ENCODE measurements at places on chromosomes 13 and 19.

DNA sequence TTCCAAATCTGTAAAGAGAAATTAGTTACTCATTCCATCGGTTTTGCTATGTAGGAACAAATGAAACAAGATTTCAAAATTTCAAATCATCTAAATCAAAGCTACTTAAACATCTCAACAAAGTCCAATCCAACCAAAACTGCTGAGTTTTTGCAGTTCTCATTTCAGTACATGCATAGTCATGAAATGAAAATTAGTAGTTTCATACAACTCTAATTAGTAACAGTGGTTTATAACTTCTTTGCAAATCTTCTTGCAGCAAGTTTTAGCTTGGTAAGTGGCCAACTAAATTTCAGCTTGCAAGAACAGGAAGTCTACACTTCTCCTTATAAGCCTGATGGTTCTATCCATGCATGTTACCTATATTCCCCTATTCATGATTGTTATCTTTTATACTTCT, 75.6 kb downstream of the SPRY2 start:
- no peak for DNase-seq

GRCh38 chr13:26961890-26962615, 201.5 kb upstream of the GPR12 start:
- DNase-seq = no peak

GRCh38 chr19:47475465-47475864, 3.8 kb upstream of the SLC8A2 start:
- DNase-seq = no peak

DNA sequence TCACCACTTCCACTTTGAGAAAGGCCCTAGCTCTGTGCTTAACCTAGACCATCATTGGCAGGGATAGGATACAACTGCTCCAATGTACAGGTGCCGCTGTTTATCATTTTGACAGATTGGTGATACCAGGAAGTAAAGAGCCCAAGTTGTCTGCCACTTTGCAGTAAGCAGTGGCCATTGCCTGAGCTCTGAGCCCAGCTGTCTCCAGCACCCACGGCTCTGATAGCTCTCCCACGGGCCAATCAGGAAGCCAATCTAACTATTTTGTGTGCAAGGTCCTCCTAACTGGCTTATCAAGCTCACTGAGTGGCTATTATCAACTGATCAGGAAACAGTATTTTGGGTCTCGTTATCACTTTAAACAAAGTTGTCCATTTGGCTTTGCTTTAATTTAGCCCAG, 181.1 kb downstream of the DCT start:
- no peak for DNase-seq

DNA sequence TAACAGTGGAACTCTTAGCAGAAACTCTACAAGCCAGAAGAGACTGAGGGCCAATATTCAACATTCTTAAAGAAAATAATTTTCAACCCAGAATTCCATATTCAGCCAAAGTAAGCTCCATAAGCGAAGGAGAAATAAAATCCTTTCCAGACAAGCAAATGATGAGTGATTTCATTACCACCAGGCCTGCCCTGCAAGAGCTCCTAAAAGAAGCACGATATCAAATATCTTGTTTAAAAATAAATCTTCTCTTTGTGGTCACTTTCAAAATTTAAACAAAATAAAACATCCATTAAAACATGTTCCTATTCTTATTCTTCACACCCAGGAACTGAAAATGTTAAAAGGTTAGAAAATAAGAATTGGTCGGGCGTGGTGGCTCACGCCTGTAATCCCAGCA, 13.7 kb downstream of the MICU2 start:
- DNase-seq = no peak

DNA sequence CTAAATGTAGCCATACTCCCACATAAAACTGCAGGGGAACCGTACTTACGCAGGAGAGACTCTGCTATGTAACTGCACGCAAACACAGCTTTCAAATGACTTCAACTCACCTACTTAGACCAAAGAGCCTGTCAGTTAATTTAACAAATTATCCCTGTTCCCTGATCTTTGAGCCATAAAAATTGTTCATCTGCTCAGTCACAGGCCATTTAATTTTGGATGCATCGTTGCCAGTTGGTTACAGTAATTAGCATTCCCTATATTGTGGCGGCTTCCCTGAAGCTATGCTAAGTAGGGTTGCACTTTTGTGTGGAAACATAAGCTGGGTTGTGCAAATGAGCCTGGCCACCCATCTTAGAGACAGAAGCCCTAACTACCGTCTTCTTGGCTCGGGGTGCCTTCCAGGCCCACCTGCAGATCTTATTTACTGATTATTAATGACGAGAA, 21.2 kb upstream of the OBI1 start:
- no peak for DNase-seq

- DNase-seq = no peak
Observed at GRCh38 chr13:52786766-52787165, 47.1 kb upstream of the CNMD start.

DNA sequence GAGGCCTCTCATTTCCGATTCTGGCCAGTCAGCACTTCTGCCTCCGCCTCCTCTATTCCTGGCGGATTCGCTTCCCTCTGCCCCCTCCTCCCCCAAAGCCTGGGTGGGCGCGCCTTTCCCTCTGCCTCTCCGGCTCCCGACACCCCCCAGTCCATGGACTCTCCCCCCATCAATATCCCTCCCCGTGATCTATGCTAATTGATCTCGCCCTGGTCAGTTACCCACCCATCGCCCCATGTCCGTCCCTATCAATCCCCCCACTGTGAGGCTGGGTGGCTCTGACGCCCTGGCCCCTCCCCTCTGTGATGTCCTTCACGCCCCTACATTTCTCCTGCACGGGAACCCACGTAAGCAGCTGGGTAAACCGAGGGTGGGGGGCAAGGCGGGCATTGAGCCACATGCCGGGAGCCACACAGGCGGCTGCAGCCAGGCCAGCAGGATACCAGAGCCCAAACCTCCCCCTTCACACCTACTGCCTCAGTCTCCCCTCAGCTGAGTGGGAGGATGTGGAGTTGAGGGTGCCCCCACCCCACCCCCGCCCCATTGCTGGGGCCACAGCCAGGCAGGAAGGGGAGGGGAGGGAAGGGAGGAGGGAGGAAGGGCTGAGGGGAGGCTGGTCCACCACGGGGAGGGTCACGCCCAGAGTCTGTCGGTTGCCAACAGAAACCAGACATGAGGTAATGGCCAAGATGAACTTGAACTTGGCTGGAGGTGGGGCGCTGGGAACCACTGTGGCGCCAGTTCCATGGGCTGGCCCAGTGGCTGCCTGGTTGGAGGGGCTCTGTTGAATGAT, 21.0 kb downstream of the SMIM24 start:
- DNase-seq = no peak
